ENCODE measurements at places on chromosomes 4 and X.

GRCh38 chr4:2263926-2264321 is 2.0 kb upstream of the MXD4 start:
- no peak for DNase-seq

- DNase-seq = peak; percentile 79
Measured at GRCh38 chrX:50579955-50580354, 109.3 kb upstream of the DGKK start.

- no peak for DNase-seq
Measured at GRCh38 chrX:115579786-115580294, 18.9 kb downstream of the PLS3 start.

- DNase-seq = peak; percentile 57
Measured at GRCh38 chrX:154019633-154020528, at the start of gene IRAK1. Gene IRAK1, minus strand, starts transcription at chrX:154019902. Its CDS starts 90 bp downstream, at chrX:154019812.

GRCh38 chr4:99833756-99834155 is 17.1 kb downstream of the DAPP1 start:
- DNase-seq = no peak

DNA sequence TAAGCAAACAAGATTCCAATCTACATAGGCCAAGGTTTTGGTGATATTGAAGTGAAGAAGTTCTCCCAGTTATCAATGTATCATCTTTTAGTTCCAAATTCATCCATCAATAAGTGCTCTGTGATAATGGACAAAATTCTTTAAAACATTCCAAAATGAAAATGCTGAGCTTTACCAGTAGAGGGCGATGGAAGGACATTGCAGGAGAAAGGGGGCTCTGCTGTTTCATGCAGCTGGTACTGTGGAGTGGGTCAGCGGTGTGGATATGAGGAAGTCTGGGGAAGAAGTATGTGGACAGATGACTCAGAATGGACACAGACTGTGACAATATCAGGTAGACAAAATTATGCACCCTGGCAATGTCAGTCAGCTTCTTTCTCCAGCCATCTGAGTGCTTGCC is 46.6 kb upstream of the HS6ST2 start:
- DNase-seq = peak; percentile 30

DNA sequence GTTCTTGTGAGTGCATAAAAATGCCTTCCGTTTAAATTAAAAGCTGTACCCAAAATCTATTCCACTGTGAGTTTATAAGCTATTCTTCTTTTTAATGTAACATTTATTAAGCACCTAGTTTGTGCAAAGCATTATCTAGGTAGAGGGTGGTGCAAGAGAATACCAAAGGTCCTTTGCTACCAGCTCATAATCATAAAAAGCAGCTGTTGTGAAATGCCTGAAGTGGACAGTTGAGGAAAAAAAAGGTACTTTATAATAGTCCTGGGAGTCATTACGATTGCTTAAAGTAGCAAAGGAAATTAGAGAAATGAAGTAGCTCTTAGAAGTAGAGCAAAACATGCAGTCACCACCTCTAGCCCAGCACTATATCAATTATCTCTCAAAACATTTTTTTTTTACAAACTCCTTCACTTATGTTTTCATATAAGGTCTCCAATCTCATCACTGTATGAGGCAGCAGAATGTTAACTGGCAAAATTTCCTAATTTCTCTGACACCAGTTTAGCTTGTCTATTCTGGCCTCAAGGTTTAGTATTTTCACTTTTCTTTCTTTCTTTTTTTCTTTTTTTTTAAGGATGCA is 2.1 kb downstream of the MBNL3 start:
- DNase-seq = no peak

DNA sequence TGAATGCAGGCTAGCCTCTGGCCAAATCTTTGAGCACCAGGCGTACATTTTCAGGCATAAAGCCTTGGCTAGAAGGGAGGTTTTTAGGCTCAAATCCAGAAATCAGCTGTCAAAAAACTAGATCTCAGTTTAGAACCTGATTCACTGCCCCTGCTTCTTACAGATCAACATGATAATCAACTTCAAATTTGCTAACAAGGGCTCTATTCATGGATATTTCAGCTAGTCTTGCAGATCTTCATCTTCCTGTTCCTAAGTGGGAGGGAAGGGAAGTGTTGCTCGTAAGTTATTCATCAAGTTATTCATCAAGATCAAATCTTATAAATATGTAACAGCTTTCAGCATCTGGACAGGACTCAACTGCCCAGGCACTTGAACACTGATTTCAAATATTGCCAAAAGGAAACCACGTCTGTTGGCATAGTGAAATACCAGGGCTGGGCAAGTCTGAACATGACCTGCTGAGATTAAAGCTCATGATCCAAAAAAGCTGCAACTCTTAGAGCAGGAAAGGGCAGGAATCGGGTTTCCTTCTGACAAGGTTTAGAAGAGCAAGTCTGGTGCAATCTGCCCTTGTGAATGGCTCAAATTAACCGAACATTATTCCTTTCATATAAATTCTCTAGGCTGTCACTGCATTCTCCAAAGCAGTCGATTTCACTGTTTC is 200.3 kb downstream of the PDGFC start:
- DNase-seq = peak; percentile 98

GRCh38 chrX:97672608-97673007 is 788.9 kb downstream of the RPA4 start:
- DNase-seq = no peak

DNA sequence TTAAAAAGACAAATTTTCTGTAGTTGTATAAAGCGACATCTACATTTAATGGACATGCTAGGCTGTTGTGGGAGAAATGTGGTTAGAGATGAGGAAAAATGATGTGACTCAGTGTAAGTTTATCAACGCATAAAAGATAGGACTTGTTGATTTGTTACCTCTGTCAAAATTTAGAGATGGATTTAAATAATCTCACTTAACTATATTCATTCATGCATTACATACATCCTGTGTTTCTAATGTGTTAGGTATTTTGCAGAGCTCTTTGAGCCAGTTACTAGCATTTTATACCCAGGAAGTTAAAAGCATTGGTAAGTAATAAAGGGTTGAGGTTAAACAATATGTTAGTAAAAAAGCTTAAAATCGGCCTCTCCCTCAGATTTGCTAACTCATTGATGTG is 34.3 kb downstream of the METAP1 start:
- DNase-seq = no peak

GRCh38 chr4:152074573-152074972 is 313.8 kb upstream of the GATB start:
- DNase-seq = no peak

DNA sequence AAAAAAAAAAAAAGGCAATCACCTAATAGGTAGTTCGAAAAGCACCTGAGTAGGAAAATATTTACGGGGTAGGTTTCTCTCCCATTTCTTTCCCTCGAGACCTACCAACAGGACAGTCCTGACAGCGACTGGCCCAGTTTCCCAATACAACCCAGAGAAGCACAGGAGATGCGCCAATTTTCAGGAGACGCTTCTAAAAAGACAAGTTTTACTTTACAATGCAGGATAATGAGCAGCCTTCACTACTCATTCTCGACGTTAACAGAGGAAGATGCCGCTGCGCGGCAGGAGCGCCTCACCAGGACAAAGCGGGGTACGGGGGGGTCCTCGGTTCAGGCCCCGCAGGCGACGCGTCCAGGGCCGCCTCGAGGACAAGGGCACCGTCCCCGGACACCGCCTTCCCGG is 708 bp downstream of the BCLAF3 start:
- DNase-seq = peak; percentile 5

DNA sequence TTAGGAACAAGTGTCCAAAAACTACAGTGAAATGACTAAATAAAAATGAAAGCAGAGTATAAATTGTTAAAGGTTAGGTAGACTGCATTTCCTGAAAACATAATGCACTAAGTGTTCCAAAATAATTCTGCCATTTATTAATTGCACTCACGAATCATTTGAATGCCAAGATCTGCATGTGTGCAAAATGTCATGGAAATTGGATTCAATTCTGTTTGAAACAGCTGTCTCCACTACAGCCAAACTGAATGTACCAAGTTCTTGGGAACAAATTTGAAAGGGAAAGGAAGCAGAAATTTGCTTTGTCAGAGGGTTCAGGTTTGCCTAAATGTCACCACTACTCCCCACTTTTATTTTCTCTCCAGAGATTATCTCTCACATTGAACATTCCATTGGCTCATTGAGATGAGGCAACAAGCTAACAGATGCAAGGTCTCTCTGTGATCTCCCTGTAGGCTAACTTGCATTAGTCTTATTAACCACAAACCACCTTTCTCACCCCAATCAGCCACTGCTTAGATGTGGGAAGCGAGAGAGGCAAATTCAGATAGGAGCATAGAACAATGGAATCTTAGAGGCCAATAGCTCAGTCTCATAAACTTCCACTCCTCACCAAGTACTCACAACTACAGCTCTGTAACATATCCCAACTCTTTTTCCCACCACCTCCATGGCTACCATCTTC is 226.6 kb downstream of the KDR start:
- DNase-seq = no peak

DNA sequence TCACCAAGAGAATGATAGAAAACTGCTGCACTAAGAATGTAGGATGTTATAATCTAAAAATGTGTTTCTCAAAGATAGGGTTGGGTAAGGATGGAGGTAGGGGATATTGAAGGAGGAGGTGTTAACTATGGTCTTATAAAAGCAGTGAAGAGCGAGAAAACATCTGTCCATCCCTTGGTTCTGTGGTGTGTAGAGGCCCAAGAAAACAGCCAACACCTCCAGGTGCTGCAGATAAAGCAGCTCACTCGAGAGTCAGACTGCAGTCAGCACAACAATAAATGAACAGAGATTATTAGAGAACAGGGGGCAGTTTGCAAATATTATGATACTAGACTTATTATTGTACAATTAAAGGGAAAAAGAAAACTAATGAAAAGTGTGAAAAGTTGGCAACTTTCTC is 141.5 kb downstream of the CAMK2D start:
- no peak for DNase-seq

DNA sequence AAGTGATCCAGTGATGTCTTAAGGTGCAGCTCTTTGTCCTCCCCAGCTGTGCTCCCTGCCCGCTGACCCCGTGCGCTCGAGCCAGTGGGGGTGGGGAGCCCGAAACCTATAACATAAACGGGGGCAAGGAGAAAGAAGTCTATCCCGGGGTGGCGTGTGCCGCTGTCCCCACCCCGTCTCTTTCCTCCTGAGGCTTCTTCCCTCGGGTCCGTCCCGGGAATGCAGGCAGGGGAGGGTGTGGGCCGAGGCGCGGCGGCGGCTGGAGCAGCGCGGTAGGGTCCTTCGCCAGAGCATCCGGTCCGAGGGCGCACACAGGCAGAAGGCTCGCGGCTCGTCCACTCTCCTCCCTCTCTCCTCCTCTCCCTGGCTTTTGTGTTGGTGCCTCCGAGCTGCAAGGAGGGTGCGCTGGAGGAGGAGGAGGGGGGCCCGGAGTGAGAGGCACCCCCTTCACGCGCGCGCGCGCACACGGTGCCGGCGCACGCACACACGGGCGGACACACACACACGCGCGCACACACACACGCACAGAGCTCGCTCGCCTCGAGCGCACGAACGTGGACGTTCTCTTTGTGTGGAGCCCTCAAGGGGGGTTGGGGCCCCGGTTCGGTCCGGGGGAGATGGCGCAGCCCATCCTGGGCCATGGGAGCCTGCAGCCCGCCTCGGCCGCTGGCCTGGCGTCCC is at the start of gene RAB33A:
TSS of gene RAB33A (plus strand) at position 517 of the 681 bp plus-strand sequence. CDS start at position 618, 101 bp downstream.
- no peak for DNase-seq

DNA sequence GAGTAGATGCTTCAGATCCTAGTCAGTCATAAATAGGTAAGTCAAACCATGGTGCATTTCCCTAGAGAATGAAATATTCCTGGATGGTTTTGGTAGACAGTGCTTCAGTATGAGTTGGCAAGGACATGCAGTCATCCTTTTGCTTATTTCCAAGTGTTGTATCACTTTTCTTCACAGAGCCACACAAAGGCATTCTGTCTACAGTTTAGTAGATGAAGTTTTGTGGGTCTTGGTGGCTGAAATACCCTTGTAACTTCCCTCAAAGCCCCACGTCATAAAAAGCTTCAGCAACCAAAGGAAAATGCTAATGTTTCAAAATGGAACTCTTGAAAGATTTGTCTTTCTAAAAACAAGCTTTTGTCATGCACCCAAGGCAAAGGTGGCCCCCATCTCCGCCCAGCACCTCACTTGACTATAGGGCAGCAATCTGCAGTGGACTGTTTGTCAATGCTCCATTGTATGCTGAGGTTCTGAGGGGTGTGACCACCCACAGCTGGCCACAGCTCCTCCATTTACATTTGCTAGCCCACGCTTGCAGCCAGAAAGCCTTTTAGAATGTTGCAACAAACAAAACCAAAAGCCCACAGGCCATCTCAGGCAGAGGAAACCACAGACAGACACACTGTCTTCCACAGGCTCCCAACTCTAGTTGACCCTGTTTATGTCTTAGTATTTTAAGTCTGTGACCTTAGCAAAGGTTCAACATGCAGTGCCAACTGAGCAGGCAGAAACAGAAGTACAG is 87.1 kb upstream of the FAM9C start:
- peak; percentile 16 for DNase-seq

GRCh38 chr4:104073229-104073628 is 353.4 kb upstream of the TACR3 start:
- DNase-seq = no peak

DNA sequence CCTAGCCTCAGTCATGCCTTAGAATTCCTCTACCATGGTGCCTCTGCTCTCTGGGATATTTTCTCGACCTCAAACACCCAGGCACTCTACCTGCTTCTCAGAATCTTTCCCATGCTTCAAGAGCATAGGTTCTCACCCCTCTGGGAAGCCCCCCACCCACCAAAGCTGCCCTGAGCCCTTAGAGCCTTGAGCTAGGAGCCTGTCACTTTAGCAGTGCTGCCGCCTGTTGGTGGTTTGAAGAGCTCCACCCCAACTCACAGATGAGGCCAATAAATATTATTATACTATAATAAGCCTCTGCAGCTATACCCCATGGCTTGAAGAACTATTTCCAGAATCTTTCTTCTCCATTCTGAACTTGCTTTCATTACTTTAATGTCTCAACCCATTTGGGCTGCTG is 109.7 kb downstream of the RTL5 start:
- DNase-seq = peak; percentile 53

GRCh38 chr4:83267830-83268475 is 16.6 kb downstream of the COQ2 start:
- no peak for DNase-seq

GRCh38 chr4:122163767-122164166 is 11.6 kb downstream of the BLTP1 start:
- DNase-seq = no peak

DNA sequence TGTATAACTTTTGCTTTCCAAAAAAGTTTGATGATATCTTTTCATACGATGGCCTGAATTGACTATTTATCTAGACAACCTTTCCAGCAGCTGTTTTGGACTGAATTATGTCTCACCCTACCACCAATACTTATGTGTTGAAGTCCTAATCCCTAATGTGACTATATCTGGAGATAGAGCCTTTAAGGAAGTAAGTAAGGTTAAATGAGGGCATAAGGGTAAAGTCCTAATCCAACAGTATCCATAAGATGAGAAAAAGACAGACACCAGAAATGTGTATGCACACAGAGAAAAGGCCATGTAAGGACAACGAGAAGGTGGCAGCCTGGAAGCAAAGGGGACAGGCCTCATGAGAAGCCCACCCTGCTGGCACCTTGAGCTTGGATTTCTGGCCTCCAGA is 86.6 kb upstream of the PPARGC1A start:
- no peak for DNase-seq

GRCh38 chrX:154294791-154295574 is at the start of gene TEX28:
Gene TEX28, minus strand, starts transcription at chrX:154295124. Its CDS starts 3,007 bp downstream, at chrX:154292117.
- DNase-seq = no peak

- DNase-seq = no peak
Measured at GRCh38 chrX:150224676-150225075, 138.4 kb upstream of the MAMLD1 start.

- DNase-seq = no peak
Measured at GRCh38 chr4:87762311-87762710, 37.0 kb upstream of the IBSP start.

- peak; percentile 70 for DNase-seq
Measured at GRCh38 chr4:185774845-185775680, 36.9 kb downstream of the SORBS2 start.
